ENCODE measurements at places on chromosomes 3 and 15. TPM values are rescaled to one million over a fixed set of nuclear protein-coding genes. Genes with fewer than 3 reads are reported as not detected.
A peak's percentile ranks its signal among the peaks of the same experiment; 100 is the strongest.

DNA sequence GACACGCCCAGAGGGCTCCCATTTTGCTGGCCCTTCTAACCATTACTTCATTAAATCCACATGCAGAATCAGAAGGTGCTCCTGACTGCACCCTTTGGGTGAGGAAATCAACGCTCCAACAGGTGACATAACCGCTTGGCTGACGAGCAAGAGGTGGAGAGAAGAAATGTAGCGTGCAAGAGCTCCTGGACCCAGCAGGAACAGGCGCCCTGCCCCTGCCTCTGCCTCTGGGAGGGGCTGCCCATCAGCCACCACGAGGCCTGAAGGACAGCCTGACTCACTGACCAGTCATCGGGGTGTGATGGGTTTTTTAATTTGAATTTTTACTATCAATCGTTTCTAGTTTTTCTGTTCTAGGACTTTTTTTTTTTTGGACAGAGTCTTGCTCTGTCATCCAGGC, 218.2 kb downstream of the ADAMTS17 start:
- no peaks in the 10 kb centered on the region for H3K4me1 ChIP-seq
- DNase-seq = no peak
- no peaks in the 10 kb centered on the region for H3K27me3 ChIP-seq

- H3K27ac ChIP-seq = no peak overlapping the region
- no peaks in the 10 kb centered on the region for H3K27me3 ChIP-seq
- H3K4me3 ChIP-seq = no peak overlapping the region
- peaks cover 6% of the 10 kb centered on the region for H3K4me1 ChIP-seq
Observed at GRCh38 chr3:51374456-51374855, 10.6 kb upstream of the MANF start.

DNA sequence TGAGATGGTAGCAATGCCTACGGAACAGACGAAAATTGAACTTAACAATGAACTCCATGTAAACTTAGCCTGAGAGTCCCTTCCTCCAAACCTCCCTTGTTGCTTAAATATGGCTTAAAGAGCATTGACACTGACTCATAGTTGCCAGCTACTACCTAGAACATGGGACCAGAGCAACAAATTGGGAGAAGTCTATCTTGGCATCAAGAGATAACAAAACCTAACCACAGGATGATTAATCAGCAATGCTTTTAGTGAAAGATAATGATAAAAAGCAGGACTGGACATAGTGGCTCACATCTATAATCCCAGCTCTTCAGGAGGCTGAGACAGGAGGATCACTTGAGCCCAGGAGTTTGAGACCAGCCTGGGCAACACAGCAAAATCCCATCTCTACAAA, 117.8 kb upstream of the MNS1 start:
- H3K4me1 ChIP-seq = no peaks in the 10 kb centered on the region
- H3K36me3 ChIP-seq = peaks cover 3% of the 10 kb centered on the region
- no peaks in the 10 kb centered on the region for H3K27me3 ChIP-seq
- H3K4me3 ChIP-seq = no peak overlapping the region
- DNase-seq = no peak
- H3K27ac ChIP-seq = no peak overlapping the region

DNA sequence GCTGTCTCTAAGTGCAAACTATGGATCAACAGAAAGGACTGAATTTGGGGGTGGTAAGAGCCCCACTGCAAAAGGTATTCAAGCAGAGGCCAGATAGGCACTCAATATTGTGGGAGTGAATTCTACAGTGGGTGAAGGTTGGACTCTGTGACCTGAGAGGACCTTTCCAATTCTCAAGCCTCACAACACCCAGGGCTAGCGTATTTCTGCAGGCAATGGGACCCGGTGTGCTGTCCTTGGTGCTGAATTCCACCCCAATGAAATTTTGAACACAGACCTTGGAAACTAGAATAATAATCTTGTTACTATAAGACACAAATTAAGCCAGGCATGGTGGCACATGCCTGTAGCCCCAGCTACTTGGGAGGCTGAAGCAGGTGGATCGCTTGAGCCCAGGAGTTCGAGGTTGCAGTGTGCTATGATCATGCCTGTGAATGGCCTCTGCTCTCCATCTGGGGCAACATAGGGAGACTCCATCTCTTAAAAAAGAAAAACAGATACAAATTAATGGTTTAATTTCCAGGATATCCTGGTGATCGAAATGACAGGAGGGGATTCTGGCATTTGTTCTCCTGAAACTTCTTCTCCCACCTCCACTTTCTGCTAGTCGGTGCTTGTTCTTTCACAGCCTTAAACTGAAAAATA, 135.4 kb downstream of the RAB11A start:
- H3K27ac ChIP-seq = no peak overlapping the region
- no peaks in the 10 kb centered on the region for H3K36me3 ChIP-seq
- DNase-seq = peak; percentile 37
- H3K4me3 ChIP-seq = no peak overlapping the region
- H3K27me3 ChIP-seq = peaks cover 9% of the 10 kb centered on the region

GRCh38 chr15:82810890-82811426, 1.5 kb downstream of the WHAMM start:
- H3K27ac ChIP-seq = peak overlapping the region; percentile 92
- peak; percentile 80 for DNase-seq
- H3K27me3 ChIP-seq = no peaks in the 10 kb centered on the region
- H3K4me3 ChIP-seq = peak overlapping the region; percentile 84

DNA sequence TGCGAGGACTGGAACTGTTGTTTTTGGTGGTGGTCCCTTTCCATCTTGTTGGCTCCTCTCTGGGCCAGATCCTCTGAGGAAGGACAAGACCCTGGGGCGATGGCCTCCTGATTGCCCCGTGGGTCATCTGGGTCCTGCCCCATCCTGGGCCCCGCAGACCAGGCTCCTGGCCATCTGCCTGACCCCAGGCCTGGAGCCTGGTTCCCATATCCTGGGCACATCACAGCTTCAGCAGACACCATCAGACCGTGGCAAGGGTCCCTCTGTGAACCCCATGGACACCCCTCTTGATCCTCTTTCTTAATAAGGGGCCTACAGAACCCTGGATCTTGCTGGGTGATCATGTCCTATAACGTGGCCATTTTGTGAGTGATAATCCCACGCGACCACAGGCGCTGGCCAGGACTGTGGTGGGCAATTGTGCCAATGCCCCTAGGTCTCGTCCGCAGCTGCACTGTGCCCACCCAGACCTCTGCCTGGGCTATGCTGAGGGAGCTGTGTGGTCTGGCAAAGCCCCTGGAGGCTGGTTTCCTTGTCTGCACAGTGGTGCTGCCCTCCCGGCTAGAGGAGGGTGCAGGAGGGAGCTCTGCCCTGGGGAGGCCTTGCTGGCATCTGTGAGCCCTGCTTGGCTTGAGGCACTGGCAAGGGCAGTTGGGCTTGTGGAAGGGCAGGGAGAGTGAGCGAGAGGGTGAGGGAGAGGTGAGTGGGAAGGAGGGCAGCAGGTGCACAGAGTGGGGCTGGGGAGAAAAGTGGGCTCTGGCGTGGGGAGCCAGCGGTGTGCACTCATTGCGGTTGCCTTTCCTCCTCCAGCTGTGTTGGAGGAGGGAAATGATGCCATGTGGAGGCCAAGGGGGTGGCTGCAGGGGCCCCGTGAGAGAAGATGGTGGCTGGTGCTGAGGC, 53.1 kb upstream of the PRR23E start:
- peaks cover 25% of the 10 kb centered on the region for H3K27me3 ChIP-seq
- no peak overlapping the region for H3K4me3 ChIP-seq
- H3K27ac ChIP-seq = no peak overlapping the region
- H3K36me3 ChIP-seq = no peaks in the 10 kb centered on the region
- no peak for DNase-seq

CDHR4 gene
- total RNA-seq = not detected

GRCh38 chr3:153767601-153768560, 353.3 kb upstream of the ARHGEF26 start:
- no peak for DNase-seq
- no peak overlapping the region for H3K27ac ChIP-seq
- H3K36me3 ChIP-seq = no peaks in the 10 kb centered on the region
- H3K27me3 ChIP-seq = peaks cover 18% of the 10 kb centered on the region
- no peaks in the 10 kb centered on the region for H3K4me1 ChIP-seq
- H3K4me3 ChIP-seq = no peak overlapping the region

DNA sequence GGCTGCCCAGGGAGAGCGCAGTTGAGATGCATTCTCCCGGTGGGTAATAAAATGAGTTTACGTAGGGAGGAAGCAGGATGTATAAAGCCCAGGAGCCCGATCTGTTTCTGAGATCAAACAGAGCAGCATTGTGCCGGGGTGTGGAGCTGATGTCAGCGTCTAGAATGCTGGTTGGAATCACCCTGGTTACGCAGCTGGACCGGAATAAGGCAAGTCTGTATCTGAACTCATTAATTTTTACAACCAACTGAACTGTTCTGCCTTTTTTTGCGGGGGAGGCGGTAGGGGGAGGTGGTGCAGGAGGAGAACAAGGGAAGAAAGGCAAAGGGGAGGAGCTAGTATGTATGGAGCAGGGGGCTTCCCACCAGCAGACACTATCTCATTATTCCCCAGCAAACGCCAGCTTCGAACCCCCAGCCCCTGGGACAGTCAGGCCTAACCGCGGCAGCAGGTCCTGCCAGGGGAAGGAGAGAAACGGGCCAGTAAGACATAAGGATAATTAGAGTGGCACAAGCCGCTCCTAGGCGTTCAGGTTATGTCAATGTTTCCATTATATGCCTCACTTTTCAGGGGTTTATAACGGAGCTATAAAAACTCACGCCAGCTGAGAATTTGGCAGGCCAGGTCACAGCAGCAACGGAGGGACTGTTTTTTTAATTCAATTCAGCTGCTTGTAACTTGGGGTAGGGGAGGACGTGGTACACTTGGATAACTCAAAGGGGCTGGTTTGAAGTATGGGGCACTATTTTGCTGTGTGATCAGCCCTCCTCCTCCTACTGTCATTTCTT, 175.3 kb upstream of the HES1 start:
- no peak for DNase-seq
- peaks cover 4% of the 10 kb centered on the region for H3K4me1 ChIP-seq
- no peak overlapping the region for H3K4me3 ChIP-seq
- H3K27ac ChIP-seq = no peak overlapping the region

- no peak for DNase-seq
- no peaks in the 10 kb centered on the region for H3K4me1 ChIP-seq
- H3K27me3 ChIP-seq = no peaks in the 10 kb centered on the region
- H3K36me3 ChIP-seq = no peaks in the 10 kb centered on the region
- H3K4me3 ChIP-seq = no peak overlapping the region
Observed at GRCh38 chr3:168424059-168424734, 328.5 kb upstream of the GOLIM4 start.

DNA sequence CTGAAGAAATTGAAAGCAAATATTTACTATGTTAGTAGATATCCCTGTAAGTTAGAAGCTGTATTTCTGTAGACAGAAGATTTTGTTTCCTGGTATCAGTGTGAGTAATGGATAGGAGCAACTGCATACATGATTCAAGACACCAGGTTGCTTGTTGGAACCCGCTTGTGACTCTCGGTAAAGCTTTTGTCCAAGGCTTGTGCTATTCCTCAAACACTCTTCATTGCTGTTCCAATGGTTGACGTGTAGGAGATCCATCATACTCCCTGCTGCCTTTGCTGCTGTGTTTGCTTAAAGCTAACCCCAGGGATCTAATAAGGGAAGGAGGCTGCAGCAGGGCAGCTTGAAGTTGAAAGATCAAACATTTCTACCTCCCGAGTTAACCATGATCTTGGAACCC, 160.1 kb downstream of the RSRC1 start:
- no peak overlapping the region for H3K4me3 ChIP-seq
- DNase-seq = no peak
- no peak overlapping the region for H3K27ac ChIP-seq
- H3K27me3 ChIP-seq = no peaks in the 10 kb centered on the region

DNA sequence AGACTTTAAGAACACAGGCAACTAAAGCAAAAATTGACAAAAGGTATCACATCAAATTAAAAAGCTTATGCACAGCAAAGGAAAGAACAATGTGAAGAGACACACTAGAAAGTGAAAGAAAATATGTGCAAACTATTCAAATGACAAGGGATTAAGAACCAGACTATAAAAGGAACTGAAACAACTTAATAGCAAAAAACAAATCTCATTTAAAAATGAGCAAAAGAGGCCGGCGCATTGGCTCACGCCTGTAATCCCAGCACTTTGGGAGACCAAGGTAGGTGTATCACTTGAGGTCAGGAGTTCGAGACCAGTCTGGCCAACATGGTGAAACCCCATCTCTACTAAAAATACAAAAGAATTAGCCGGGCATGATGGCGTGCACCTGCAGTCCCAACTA, 14.4 kb downstream of the NGLY1 start:
- H3K4me3 ChIP-seq = no peak overlapping the region
- peak overlapping the region; percentile 60 for H3K27ac ChIP-seq
- no peak for DNase-seq
- H3K36me3 ChIP-seq = peaks cover 70% of the 10 kb centered on the region

SCAANT1 gene
- not detected for total RNA-seq

DNA sequence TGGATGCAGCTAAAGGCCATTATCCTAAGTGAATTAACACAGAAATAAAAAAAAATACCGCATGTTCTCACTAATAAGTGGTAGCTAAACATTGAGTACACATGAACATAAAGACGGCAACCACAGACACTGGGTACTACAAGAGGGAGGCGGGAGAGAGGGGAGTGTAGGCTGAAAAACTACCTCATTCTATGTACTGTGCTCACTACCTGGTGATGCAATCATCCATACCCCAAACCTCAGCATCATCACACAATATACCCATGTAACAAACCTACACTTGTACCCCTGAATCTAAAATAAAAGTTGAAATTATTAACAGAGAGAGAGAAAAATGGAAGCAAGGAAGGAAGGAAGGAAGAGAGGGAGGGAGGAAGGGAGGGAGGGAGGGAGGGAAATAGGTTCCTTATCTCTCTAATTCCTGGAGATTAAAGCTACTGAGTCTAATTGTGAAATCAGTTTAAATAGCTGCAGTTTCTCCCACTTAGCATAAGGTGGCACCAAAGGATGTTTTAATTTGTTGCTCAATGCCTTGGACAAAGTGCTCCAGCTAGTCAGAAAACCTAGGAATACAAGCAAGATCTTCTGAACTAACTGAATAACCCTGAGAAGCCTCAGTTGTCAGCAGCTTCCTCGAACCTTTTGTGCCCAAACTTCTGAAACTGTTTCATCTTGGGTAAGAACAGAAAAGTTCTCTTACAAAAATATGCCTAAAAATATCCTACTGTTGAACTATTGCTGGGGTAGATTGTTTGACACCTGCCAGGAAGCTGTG, 79.4 kb upstream of the ATP11B start:
- peaks cover 10% of the 10 kb centered on the region for H3K4me1 ChIP-seq
- peaks cover 2% of the 10 kb centered on the region for H3K27me3 ChIP-seq
- H3K36me3 ChIP-seq = no peaks in the 10 kb centered on the region
- H3K4me3 ChIP-seq = no peak overlapping the region
- DNase-seq = no peak

DNA sequence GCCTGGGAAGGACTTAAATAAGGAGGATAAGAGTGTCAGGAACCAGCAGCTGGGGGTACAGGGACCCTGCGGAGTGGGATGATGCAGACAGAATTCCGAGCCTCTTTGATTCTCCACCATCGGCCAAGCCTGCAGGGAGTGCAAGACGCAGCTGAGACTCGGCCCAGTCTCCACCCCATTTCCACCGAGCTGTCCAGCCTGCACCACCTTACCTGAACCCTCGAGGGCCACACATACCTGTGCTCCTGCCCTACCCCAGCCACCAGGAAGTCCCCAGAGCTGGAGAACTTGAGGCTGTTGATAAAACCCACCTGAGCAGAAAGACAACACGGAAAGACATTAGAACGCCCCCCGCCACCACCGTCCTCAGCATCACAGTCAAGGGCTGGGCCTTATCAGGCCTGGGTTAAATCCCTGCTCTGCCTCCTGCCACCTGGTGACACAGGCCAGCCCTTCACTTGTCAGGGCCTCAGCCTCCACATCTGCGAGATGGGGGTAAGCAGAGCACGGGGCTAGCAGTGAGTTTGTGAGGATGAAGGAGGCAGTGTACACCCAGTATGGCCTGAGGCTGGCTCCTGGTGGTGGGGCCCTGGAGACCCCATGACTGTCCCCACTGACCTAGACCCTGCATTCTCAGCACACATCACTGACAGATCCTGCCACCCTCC, 8.1 kb downstream of the RRP9 start:
- peaks cover 3% of the 10 kb centered on the region for H3K4me1 ChIP-seq
- DNase-seq = no peak
- no peak overlapping the region for H3K27ac ChIP-seq
- peaks cover 40% of the 10 kb centered on the region for H3K36me3 ChIP-seq
- H3K27me3 ChIP-seq = no peaks in the 10 kb centered on the region
- no peak overlapping the region for H3K4me3 ChIP-seq
